Endothelial cell (in vitro differentiated cells): ENCODE measurements at places on chromosomes 1 and 21. TPM values are rescaled to one million over a fixed set of nuclear protein-coding genes. Genes with fewer than 3 reads are reported as not detected.

MR1 gene
- 0.67 TPM for total RNA-seq

ELK4 gene
- 57.1 TPM for total RNA-seq

PLK3 gene
- total RNA-seq: 17.2 TPM

VANGL2 gene
- 79.8 TPM for total RNA-seq

ENAH gene
- 82.9 TPM for total RNA-seq

CXADR gene
- 19.4 TPM for total RNA-seq

TUT4 gene
- 78.5 TPM for total RNA-seq

SHE gene
- total RNA-seq: 79.3 TPM

FMO1 gene
- total RNA-seq: not detected

HYI gene
- 47.8 TPM for total RNA-seq

DNM3 gene
- total RNA-seq: 7.7 TPM

PTAFR gene
- 0.72 TPM for total RNA-seq

DNALI1 gene
- 13.0 TPM for total RNA-seq

PCSK9 gene
- 6.8 TPM for total RNA-seq

HSPA6 gene
- not detected for total RNA-seq

CD2 gene
- not detected for total RNA-seq

PROK1 gene
- not detected for total RNA-seq

SLC5A9 gene
- total RNA-seq: 1.1 TPM

ASCL5 gene
- not detected for total RNA-seq

FMN2 gene
- 2.6 TPM for total RNA-seq

SESN2 gene
- total RNA-seq: 31.0 TPM
